IgD-negative memory B cell (primary cell): ENCODE measurements at places on chromosomes 2 and 18. TPM values are rescaled to one million over a fixed set of nuclear protein-coding genes. Genes with fewer than 3 reads are reported as not detected.

Gene NPPC
- polyA plus RNA-seq: not detected

Gene FRZB
- polyA plus RNA-seq: 0.90 TPM

Gene AP1S3
- 23.0 TPM for polyA plus RNA-seq

Gene XDH
- not detected for polyA plus RNA-seq

Gene FOXI3
- not detected for polyA plus RNA-seq

Gene CYP20A1
- polyA plus RNA-seq: 34.9 TPM

Gene STAM2
- polyA plus RNA-seq: 5.3 TPM

Gene ALLC
- not detected for polyA plus RNA-seq

Gene SULT1C4
- not detected for polyA plus RNA-seq

Gene RGPD3
- 0.06 TPM for polyA plus RNA-seq

Gene FAM237A
- not detected for polyA plus RNA-seq

Gene HRH4
- not detected for polyA plus RNA-seq

Gene ADCYAP1
- polyA plus RNA-seq: not detected

Gene TMEM247
- not detected for polyA plus RNA-seq

Gene IL1B
- not detected for polyA plus RNA-seq

Gene PRADC1
- 12.4 TPM for polyA plus RNA-seq

Gene LINC00305
- not detected for polyA plus RNA-seq

Gene CCDC68
- not detected for polyA plus RNA-seq
